ENCODE measurements at places on chromosomes 3 and 15. TPM values are rescaled to one million over a fixed set of nuclear protein-coding genes. Genes with fewer than 3 reads are reported as not detected.

The LRRC31 gene
- total RNA-seq, result 0.24 TPM

DNA sequence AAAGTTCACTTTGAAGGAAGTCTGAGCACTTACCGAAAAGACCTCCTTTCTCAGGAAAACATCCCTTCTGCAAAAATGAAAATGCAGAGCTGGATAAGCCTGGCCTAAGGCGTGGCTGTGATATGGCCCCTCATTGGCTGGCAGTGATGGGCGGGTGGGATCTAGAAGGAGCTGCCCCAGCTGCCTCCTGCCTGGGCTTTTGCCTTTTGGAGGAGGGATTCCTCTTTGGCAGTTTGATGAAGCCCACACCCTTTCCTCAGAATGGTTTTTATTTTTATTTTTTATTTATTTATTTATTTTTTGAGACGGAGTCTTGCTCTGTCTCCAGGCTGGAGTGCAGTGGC is 4.0 kb upstream of the DZIP1L start:
- no peak for DNase-seq

GRCh38 chr15:75926931-75927330 is 23.3 kb downstream of the FBXO22 start:
- DNase-seq, result no peak

- DNase-seq, result no peak
Observed at GRCh38 chr15:94312946-94313345, 81.6 kb downstream of the MCTP2 start.

GRCh38 chr15:70470556-70471191 is 292.7 kb downstream of the UACA start:
- DNase-seq, result no peak

All from testis (tissue), 5 donors.